ENCODE measurements at places on chromosomes 2 and 18.

- no peak for DNase-seq
Measured at GRCh38 chr18:70075906-70076305, 128.2 kb upstream of the CD226 start.

DNA sequence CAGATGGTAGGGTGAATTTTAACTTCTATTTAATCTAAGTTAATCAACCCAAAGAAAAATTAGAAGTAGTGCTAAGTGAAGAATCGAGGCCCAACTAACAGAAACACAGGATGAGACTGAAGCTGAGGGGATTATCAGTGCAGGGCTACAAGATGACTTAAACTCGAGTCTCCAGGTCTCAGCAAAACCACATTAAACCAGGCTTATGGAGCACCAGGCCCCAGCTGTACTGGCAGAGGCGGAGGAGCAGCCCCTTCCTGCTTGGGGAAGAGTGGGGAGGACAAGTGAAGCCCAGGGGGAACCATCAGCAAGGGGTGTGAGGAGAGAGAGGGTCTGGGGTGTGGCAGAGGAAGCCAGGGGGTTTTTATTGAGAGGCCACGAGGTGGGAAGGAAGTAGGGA lies 135.9 kb upstream of the EPAS1 start:
- DNase-seq: no peak

DNA sequence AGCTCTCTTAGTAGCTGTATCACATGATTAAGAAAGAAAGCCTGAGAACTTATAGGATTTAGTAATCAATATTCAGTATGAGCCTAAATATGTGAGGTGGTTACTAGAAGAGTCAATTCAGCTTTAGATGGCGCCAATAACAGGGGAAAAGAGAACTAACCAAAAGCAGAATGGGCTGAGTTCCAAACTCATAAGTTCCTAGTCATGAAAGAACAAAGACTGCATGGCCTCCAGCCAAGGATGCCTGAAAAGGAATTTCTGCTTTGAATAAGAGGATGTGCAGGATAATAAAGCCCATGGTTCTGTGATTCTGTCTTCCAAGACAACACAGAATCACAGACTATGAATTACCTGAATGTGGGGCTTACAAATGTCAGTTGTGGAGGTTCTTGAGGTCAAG lies 196.5 kb downstream of the SATB2 start:
- no peak for DNase-seq

GRCh38 chr2:170077830-170078569 lies 99.9 kb upstream of the MYO3B start:
- no peak for DNase-seq

GRCh38 chr2:99278793-99279291 lies 22.2 kb downstream of the LYG1 start:
- DNase-seq: no peak

DNA sequence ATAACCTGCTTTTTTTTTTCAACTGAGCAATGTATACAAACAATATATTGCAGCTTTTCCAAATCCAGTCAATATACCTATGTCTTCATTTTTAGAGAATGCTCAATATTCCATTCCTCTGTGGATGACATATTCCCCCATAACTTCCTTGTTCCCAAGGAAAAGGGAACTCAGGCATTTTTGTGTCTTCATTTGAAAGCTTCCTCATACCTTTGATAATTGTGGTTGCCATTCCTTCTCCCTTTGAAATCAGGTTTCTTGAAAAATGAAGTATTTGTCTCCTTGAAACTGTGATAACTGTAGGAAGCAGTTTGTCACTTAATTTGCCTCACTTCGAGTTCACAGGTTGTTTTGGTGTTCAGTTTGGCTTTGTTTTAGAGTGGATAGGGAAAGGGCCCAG lies 13.5 kb downstream of the ELAC1 start:
- no peak for DNase-seq

DNA sequence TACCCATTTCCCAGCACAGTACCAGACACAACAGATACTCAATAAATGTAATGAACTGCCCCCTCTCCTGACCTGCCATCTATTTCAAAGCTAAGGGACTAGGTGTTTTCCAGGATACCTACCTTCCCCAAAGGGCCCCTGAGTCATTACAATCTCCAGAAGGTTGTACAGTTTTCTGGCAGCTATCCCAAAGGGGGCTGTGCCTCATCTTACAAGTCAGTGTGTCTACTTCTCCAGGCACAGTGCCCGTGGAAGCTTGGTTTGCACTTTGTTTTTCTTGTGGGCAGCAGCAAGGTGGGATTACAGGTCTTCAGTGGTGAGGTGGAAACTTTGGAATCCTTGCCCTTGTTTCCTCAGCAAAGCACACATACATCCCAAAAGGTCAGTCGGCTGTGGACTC lies 62.8 kb upstream of the CYP26B1 start:
- no peak for DNase-seq

GRCh38 chr2:113281910-113282746 lies 3.4 kb upstream of the PAX8 start:
- no peak for DNase-seq

DNA sequence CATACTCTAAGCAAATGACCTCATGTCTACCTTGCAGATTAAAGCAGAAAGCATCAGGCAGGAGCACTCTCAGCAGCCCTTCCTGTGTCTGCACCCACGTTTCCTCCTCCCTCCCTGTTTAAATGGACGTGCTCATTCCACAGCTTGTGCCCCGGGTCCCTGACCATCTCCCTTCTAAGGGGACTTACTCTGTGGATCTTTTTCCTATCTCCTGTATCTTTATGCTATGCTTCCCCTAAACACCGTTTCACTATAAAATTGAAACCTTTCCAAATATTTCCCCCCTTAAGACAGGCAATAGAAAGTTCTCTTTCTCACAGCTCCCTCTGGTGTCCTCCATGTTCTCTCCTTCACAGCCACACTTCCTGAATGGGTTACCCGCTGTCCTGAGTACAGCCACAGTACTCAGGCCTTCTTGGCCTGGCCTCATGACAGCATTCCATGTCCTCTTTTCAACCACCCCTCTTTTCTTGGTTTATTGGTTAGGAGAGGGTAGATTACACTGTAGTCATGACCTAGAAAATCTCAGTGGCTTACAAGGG lies 41.1 kb downstream of the TMEM185B start:
- no peak for DNase-seq

DNA sequence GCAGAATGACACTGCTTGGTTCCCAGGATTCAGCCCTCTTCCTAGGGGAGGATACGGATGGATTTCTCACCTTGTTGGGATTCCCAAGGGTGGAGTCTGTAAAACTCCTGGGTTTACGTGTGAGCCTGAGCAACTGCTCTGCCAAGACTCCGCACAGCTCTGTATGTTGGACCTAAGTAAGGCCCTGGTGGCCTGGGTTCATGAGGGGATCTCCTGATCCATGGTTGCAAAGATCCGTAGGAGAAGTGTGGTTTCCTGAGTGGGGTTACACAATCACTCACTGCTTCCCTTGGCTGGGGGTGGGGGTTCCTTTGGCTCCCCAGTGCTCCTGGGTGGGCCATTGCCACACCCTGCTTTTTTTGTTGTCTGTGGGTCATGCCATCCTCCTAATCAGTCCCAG lies 37.7 kb downstream of the ANKRD12 start:
- no peak for DNase-seq

DNA sequence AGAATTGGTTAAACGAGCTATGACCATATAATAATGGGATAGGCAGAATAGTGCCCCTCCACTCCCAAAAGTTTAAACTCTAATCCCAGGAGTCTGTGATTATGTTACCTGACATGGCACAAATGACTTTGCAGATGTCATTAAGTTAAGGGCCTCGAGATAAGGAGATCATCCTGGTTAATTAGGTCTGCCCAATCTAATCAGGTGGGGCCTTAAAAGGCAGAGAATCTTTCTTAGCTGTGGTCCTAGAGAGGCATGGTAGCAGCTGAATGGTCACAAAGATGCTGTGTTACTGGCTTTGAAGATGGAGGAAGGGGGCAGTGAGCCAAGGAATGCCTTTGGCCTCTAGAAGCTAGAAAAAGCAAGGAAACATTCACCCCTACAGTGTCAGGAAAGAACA lies 31.1 kb downstream of the TACR1 start:
- DNase-seq: no peak

DNA sequence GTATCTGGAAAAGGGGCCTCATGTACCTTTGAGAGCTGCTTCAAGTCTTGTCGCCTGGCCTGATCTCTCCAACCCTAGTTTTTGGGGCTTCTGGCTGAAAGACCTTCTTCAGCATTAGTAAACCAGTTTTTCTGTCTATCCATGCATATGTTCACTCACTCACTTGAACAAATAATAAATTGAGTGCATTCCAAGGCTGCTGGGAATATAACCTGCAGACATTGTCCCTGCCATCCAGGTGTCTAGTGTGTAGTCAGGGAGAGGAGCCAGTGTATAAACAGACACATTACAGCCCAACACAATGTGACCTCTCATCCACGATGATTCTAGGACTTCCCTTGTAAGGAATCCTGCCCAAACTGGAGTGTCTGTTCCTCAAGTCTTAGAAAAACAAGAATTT lies 262.1 kb downstream of the PRKCE start:
- DNase-seq: no peak

DNA sequence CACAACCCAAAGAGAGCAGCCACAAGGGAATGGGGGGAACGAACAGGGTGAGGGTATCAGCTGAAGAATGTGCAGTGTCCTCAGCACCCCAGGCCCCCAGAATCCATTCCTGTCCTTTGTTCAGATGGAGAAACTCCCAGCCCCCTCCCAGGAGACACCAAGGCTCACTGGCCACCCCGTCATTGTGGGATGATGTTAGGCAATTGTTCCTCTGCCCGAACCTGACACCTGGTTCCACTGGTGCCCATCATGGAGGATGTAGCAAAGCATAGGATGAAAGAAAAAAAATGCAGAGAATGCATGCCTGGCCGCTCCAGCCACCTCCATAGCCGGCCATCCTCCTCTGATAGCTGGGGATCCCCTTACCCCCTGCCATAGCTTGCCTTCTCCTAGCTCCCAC lies 197.3 kb upstream of the TWIST2 start:
- DNase-seq: no peak

- peak; percentile 58 for DNase-seq
Measured at GRCh38 chr18:2906704-2907549, 60.1 kb downstream of the EMILIN2 start.

- DNase-seq: no peak
Measured at GRCh38 chr2:218263817-218264641, 3.2 kb downstream of the GPBAR1 start.

DNA sequence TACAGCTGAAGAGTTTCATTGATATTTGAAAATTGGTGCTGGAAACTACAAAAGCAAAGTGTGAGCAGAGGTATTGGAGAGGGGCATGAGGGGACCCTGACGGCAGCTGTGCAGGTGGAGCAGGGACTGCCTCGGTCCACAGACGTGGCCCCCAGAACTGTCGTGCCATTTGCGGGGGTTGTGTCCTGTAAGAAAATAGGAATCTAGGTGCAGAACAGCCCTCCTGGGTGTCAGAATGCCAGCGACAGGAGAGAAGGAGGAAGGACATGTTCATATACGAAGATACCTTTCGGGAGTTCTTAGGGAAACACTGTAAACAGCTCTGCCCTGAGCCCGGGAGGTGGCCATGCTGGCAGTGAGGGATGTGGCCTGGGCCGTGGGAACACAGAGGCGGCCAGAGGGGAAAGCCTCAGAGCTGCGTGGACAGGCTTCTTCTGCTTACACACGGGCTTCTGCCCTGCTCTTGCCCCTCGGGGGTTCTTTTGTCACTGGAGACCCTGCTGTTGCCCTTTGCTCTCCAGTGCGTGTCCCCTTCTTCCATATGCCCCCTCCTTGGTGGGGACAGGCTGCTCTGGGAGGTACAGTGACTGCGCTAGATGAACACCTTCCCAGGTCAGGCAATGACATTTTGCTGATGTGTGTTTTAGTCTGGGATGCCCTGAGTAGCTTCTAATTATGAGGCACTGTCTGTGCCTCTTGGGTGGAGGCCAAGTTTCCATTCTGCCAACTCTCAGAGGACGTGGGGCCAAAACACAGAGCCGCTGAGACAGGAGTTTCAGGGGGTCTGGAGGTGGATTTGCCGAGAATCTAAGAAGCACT lies 81.9 kb upstream of the TXNDC2 start:
- peak; percentile 19 for DNase-seq

GRCh38 chr2:5372141-5372540 lies 320.0 kb upstream of the SOX11 start:
- DNase-seq: no peak

DNA sequence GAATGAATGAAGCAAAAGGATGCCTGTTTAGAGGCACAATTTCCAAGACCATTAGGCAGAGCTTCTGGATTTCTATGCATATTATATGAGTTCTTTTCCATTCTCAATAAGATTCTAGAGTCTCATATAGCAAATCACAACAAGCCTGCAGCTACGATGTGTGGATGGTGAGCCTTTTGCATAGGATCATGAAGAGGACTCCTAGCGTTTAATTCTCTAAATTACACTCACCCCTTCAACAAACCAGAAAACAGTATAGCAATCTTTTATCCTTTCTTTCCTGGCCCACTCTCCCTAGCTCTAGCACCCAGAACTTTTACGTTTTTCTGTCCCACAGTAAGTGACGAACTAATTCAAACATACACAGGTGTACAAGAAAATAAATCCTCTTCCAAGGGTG lies 293.1 kb upstream of the KLHL29 start:
- no peak for DNase-seq

GRCh38 chr18:26190506-26190905 lies 35.7 kb upstream of the TAF4B start:
- no peak for DNase-seq

DNA sequence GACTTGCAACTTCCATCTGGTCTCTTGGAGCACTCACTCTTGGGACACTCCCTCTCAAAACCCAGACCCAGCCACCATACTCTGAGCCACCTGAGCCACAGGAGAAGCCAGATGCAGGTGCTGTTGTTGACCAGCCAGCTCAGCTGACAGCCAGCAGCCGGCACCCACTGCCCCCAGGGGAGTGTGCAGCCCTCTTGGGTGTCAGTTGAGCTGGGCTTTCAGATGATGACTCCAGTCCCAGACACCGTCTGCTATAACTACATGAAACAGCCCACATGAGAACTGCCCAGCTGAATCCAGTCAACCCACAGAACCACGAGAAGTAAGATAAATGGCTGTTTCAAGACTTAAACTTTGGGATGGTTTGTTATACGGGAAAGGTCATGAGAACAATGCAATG lies 10.7 kb upstream of the IGFBP2 start:
- no peak for DNase-seq

DNA sequence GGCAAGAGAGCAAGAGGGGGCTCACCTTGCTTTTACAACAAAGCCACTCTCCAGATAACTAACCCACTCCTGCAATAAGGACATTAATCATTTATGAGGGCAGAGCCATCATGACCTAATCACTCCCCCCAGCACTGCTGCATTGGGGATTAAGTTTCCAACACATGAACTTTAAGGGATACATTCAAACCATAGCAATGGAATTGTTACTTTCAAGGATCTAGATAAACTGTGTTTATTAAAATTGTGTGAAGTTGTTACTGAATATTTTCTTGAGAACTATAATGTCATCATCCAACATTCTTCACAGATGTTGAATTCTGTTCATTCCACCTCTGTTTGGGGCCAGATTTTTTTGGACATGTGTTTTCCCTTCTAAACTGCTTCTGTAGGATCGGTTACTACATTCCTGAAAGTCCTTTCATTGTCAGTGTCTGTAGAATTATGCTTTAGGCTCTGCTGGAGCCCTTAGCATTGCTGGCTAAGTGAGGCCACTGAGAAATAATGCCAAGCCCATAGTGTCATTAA lies 50.4 kb downstream of the SPATS2L start:
- DNase-seq: no peak

- no peak for DNase-seq
Measured at GRCh38 chr2:39649511-39649910, 16.2 kb upstream of the TMEM178A start.
